ENCODE measurements at places on chromosomes 6 and 20.

DNA sequence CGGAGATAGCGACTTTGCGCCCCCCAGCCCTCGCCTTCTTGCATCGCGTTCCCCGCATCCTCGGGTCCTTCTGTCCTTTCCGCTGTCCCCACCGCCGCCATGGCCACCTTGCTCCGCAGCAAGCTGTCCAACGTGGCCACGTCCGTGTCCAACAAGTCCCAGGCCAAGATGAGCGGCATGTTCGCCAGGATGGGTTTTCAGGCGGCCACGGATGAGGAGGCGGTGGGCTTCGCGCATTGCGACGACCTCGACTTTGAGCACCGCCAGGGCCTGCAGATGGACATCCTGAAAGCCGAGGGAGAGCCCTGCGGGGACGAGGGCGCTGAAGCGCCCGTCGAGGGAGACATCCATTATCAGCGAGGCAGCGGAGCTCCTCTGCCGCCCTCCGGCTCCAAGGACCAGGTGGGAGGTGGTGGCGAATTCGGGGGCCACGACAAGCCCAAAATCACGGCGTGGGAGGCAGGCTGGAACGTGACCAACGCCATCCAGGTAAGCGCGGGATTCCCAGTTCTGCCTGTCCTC is 401 bp downstream of the SLC32A1 start:
- DNase-seq: no peak

DNA sequence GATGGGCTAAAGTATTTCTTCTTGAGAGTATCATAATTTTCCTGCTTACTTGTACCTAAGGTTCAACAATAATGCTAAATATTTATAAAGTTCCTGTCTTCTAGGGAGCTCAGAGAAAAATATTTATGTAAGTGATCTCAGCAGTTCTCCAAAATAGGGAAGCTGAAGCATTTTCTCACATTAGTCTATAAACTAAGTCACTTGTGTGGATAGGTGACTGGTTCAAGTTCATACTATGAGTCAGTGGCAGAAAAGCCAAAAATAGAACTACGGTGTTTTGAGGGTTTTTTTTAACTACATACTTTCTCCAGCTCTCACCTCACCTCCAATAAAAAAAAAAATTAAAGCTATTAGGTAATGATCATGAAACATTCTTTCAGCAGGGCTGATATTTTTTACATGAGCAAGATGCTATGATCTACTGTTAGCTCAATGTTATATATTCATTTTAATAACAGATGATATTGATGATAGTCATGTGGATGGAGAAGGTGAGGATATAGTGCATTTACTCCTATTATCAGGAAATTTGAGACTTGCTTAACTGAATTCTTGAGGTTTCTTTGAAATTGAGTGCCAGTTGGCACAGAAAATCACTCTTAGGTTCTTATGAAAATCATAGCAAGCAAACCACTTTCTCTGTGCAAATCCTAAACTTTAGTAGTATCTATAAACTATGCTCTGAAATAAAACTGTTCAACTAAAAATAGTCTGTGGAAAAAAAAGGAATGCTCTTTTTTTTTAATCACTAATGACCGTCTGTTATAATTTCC is 4.1 kb upstream of the MOXD1 start:
- no peak for DNase-seq

DNA sequence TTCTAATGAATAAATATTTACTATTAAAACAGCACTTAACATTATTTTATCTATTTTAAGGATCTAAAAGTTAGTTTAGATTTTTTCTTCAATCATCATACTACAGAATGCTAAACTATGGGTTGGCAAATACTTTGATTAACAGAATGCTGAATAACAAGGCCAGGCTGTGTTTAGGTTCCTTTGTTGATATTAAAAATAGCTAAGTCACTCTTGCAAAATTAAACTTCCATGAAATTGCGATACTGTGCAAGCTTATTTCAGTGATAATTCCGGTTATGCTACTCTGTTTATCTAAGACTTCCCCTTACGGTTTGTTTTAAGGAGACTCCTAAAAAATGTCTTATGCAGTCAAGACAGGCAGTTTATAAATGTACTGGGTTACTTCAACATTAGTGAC is 2.8 kb downstream of the RNF24 start:
- no peak for DNase-seq

DNA sequence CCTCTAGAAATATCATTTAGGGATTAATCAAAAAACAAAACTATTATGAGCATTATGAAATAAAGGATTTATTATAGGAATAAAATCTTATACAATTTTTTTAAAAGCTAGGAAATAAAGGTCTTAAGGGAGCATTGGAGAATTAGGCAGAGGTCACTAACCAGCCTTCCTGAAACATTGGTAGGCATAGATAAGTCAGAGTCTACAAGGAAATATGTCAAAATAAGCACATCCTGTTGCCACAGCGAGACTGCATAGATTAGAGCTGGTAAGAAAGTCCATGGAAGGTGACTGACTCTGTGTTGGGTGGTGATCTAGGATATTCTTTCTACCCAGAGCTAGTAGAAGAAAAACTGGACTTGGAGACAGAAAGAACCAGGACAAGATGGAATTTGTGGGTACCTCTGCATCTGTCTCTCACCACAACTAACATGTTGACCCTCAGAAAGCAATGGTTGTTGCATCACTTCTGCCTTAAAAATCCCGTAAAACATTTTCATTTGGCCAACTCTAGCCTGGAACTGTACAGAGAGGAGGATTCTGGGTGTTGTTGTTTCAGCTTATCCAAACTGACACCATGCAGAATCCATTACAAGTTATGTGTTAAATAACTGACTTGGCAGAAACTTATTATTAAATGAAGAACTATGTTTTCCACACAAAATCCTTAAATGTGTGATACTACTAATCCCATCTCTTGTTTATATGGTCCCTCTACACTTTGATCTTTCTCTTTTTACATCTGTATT is 77.1 kb downstream of the FBXO5 start:
- DNase-seq: no peak

GRCh38 chr6:19892260-19892659 is 55.1 kb downstream of the ID4 start:
- DNase-seq: peak; percentile 94

GRCh38 chr6:84467296-84467695 is 239.9 kb upstream of the CEP162 start:
- DNase-seq: no peak

- no peak for DNase-seq
These were observed 271.5 kb upstream of the FOXQ1 start for GRCh38 chr6:1040393-1040792.

GRCh38 chr6:150078788-150079187 is 9.9 kb upstream of the ULBP3 start:
- DNase-seq: peak; percentile 23

GRCh38 chr20:20386192-20386591 is 18.3 kb downstream of the INSM1 start:
- DNase-seq: no peak

DNA sequence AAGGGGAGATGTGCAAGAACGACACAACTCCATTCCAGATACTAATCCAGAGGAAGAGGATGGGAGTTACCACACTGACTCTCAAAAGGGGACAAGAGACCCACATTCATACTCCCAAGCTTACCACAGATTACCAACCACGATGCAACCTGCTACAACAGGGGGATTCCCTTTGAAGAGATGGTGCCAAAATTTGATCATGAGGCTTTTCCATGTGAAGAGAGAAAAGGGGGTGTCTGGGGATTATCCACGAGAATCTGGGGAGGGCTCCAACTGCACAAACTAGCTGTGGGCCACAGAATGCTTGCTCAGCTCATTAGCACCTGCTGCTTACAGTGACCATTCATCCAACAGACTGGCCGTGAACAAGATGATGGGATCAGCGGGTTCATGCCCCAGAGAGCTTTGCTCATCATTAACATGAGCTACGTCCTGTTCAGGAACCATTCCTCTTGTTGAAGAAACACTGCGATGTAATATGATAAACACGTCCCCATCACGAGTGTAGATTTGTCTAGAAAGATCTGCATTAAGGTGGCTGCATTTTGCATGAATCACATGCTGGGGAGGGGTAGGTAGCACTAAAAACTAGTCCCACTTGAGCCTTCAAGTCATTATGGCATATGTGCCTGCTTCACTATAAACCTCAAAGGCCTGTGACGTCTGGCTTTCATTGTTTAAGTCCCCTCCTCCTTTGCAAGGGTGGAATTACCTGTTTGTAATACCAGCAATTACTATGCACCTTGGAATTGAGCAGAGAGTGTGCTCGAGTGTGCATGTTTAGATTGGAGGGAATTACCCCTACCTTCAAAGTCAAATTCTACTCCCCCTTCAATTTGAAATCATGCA is 4.0 kb downstream of the PLAGL2 start:
- DNase-seq: no peak

DNA sequence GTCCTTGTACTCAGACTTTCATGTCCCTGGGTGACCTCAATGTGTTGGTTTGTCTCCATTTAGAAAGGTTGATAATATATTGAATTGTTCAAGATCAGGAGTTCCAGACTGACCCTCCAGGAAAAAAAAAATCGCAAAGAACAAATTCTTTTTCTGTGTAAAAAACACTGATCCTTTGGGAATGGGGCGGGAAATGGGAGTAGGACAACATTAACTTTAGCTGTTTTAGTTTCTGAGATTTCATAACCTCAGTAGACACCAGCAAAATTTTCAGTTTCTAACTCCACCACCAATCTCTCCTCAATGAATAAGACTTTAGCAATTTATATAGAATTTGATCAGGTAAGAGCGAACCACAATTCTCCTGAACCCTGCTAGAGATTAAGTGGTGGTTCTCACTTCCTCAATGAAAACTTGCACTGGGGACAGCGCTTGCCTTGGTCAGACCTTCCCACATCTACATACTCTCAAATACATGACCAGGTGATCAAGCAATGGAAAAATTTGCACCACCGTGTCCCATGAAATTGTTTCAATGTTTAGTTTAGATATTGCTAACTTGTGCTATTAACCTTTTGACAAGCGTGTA is 231.2 kb upstream of the PLN start:
- no peak for DNase-seq

GRCh38 chr6:92428448-92428847 is 990.9 kb downstream of the EPHA7 start:
- no peak for DNase-seq

Data from islet precursor cell (in vitro differentiated cells).